ENCODE measurements at places on chromosomes 5 and 9.

GRCh38 chr9:19788152-19788551, 685 bp downstream of the SLC24A2 start:
- peak; percentile 54 for DNase-seq

- DNase-seq, result no peak
Observed at GRCh38 chr9:81981883-81982282, 6.7 kb upstream of the SPATA31D1 start.

DNA sequence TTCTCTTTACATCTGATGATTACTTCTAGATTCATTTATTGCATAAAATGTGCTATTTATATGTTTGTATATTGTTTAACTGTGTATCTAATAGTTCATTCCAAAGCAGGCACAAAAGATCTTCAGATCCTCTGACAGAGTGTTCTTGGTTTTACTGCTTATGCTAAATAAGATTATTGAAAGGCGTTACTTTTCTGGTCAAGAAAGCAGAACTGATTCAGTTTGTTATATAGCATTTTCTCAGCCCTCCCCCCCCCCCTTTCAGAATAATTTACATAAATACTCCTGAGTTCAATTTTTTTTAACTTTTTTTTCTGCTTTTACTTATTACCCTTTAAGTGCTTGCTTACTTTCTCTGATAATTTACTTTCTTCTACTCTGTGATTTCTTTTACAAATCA, 15.4 kb downstream of the CDC42SE2 start:
- no peak for DNase-seq

- DNase-seq, result no peak
Observed at GRCh38 chr5:65923339-65923738, 3.0 kb upstream of the ERBIN start.

GRCh38 chr5:108556441-108557145, 174.7 kb upstream of the FBXL17 start:
- no peak for DNase-seq

- no peak for DNase-seq
Observed at GRCh38 chr9:7979611-7980010, 180.0 kb upstream of the DMAC1 start.

DNA sequence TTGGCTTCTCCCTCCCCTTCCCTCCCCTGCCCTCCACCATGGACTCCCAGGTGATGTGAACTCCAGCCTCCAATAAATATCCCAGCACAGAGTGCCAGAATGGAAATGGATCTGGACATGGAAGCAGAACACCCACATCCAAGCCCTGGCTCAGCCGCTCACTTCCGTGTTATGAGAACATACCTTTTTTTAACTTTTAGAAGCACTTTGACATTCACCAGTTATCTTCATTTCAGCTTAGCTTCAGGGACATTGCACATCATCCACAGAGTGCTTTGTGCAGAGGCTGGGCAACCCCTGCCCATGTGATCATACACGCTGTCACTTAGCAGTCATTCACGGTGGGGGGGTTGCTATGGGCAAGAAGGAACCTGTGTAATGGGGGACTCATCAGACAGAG, 9.1 kb downstream of the AFAP1L1 start:
- DNase-seq, result no peak

DNA sequence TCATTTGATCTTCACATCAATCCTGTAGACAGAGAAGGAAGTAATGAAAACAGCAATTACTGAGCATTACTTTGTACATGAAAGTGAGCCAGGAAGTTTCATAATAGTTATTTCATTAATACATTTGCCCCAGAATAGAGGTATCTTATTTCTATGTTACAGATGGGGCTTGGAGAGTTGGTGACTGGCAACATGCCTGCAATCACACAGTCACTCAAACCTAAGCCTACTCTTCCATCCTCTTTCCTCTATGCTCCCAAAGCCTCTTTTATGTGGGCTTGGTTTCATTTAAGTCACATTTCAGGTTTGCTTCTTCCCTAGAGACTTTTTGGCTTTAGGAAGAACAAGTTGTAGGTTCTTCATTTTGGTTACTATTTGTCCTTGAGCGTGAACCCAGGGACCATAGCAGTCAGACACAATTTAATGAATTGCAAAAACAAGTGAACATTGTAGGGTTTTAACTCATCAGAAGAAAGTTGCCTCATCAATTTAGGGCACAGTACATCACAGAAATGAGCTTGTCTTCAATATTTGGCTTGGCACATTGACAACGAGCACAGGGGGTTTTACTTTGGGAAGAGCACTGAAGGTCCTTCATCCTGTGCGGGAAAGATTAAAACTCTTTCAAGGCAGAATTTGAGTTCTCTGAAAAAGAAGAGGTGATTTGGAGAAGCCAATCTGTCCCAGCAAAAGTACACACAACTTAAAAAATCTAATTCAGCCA, 381.1 kb downstream of the TMEM38B start:
- no peak for DNase-seq

DNA sequence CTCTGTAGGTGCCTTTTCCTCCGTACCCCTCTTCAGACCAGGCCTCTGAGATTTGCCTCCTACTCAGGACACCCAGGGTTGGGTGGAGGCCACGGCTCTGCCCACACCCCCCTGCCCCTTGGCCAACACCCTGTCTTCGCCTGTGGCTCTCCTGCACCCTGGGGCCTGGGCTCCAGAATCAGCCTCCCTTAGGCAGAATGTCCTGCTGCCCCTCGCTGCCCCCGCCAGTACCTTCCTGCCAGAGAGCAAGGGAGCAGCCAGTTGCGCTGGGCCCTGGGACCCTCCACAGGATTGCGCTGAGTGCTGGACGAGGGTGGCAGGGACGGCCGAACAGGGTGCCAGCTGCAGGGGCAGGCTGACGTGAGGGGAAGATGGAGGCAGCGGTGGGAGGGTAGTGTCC, 53.5 kb downstream of the COL5A1 start:
- DNase-seq, result no peak

DNA sequence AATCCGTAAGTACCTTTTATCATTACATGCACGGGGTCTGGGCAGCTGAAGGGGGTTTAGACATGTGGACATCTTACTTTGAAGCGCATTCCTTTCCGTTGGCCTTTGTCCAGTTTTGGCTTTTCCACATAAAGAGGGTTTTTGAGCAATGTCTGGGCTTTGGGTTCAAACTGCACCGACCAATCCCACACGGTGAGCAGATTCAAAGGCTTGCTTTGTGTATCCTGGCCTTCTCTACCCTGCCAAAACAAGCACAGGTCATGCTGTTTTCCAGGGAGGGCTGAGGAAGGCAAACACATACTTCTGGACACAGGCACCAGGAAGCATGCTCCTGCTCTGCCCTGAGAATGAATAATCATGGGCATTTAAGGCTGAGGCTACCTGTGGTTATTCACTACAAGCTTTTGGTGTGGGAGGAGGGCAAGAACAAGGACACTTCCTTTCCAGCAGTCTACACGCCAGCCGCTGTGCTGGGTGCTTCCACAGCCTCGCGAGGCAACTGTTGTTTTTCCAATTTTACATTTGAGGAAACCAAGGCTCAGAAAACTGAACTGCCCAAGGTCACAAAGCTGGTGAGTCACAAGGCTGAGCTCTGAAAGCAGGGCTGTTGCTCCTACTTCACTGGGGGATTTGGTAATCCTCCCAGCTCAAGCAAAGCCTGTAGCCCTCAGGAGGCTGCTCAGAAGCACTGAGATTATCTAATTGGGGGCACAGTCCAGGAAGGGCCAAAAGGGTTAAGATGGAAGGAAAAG, 59.8 kb upstream of the GOLPH3 start:
- DNase-seq, result no peak

GRCh38 chr5:136275601-136276000, 82.6 kb upstream of the SMIM32 start:
- no peak for DNase-seq

DNA sequence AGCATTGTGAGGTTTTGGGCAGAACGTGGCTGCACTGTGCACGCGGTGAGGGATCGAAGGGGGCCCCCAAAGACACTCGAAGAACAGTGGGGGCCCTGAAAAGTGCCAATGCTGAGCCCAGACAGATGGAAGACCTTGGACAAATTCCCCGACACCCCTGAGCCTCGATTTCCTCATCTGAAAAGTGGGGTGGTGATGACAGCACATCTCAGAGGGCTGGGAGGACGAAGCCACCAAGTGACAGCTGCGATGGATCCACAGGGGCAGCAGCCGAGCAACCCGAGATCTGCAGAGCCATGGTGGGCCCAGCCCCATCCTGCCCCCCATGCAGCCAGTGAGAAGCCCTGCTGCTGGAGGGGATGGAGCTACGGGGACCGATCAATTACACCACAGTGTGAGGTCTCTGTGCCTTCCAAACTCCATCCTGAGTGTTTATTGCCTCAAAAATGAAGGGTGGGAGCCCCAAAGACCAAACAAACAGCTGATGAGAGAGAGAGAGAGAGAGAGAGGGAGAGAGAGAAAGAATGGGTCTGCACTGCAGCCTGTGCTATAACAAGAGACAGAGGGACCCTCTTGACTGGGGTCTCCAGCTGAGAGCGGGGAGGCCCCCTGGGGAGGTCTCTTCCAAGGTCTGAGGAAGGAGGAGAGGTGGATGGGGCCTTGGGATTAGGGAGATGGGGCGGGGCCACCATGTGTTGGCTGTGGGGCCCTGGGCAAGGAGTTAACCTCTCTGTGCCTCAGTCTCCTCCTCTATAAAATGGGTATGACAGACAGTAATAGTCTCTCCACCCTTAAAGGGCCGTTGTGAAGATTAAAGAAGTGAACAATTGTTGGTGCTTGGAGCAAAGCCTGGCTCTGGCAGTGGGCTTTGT, 134.4 kb upstream of the IER5L start:
- no peak for DNase-seq

- DNase-seq, result no peak
Observed at GRCh38 chr5:129425031-129425430, 35.1 kb upstream of the ADAMTS19 start.

DNA sequence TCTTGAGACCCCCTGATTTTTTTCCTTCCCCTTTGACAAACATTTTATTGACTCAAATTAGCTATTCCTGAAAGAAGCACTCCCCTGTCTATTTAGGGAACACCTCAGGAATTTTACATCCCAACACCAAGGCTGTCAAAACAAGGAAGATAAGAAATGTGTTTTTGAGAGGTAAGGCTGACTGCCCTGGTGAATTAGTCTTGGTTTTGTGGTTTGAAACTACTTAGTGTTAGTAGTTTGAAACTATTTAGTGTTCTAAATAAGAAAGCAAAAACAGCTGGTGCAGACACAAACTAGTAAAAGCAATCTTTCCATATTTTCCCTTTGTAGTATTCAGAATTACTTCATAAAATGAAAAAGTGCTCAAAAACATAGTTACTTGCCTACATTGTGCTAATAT, 120.7 kb downstream of the PCSK1 start:
- DNase-seq, result no peak

DNA sequence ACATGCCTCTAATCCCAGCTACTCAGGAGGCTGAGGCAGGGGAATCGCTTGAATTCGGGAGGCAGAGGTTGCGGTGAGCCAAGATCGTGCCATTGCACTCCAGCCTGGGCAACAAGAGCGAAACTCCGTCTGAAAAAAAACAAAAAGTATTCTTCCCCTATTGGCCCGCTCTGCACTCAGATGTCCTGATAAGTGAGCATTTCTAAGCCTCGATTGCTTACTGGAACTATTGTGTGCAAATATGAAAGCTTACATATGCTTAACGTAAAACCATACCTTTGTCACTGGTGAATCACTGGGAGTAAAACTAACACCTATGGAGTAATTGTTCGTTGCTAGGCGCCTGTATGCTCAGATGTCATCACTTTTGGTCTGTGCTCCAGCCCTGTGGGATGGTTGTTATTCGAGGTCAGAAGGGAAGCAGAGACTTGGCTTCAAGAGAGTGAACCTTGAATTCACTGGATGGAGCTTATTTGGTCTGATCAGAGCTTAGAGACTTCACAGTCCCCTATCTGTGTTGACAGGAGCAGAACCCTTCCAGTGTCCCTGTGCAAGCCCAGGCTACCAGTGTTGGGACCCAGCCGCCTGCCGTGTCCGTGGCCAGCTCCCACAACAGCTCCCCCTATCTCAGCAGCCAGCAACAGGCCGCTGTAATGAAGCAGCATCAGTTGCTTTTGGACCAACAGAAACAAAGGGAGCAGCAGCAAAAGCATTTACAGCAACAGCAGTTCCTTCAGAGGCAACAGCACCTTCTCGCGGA, 25.3 kb upstream of the LTC4S start:
- DNase-seq, result no peak

GRCh38 chr5:44245935-44246334, 143.3 kb downstream of the FGF10 start:
- DNase-seq, result no peak

- DNase-seq, result no peak
Observed at GRCh38 chr5:36885566-36886485, 9.3 kb downstream of the NIPBL start.

GRCh38 chr9:69633716-69634115, 38.5 kb downstream of the APBA1 start:
- no peak for DNase-seq

GRCh38 chr5:2634399-2635176, 116.9 kb downstream of the IRX2 start:
- no peak for DNase-seq

DNA sequence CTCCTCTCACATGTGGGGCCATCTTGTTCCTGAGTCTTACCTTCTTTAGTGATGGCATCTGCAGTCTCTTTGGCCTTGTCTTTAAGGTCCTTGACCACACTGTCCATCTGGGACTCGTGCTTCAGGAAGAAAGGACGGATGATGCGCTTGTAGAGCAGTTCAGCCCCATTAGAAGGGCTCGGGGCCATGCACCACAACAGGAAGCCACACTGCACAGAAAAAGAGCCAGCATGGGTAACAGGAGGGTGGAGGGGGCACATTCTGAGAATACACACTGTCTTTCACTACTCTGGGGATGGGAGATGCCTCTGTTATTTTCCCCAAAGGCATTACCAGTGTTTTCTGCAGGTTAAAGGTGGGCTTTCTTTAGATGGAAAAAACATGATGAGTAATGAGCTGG, 25.9 kb downstream of the SRP19 start:
- DNase-seq, result no peak

GRCh38 chr5:51225789-51226742, 157.2 kb upstream of the ISL1 start:
- peak; percentile 53 for DNase-seq

- no peak for DNase-seq
Observed at GRCh38 chr9:7861086-7861485, 61.5 kb upstream of the DMAC1 start.

GRCh38 chr5:7875151-7875550, 6.2 kb downstream of the MTRR start:
- DNase-seq, result no peak

DNA sequence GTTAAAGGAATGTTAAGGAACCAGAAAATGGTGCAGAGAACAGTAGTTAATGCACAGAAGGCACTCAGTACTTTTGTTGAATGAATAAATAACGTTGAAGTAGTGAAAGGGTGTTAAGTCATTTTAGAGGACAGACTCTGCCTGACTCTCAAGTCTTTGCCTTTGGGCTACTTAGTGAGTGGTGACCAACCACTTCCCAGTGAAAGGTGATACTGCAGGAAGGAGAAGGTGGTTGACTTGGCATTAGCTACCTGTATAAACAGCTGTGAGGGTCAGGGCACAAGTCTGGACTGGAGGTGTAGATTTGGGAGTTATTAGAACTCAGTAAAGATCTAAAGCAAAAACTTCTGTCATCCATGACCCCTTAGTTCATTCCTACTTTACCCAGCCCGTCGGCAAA, 4.9 kb upstream of the SHB start:
- no peak for DNase-seq

- DNase-seq, result no peak
Observed at GRCh38 chr9:137352511-137353222, 50.6 kb upstream of the NRARP start.

Data from NCI-H524 treated with DMSO at 0.1 percent for 48 hours (cell line).